Osteoblast (primary cell): ENCODE measurements at places on chromosomes 5 and 9. TPM values are rescaled to one million over a fixed set of nuclear protein-coding genes. Genes with fewer than 3 reads are reported as not detected.

GRCh38 chr5:137300411-137301240 lies 198.5 kb downstream of the SPOCK1 start:
- no peaks in the 10 kb centered on the region for H3K27me3 ChIP-seq
- peak overlapping the region; percentile 44 for H3K27ac ChIP-seq
- peak overlapping the region; percentile 25 for H3K4me3 ChIP-seq
- no peaks in the 10 kb centered on the region for H3K36me3 ChIP-seq
- peak; percentile 66 for DNase-seq

DNA sequence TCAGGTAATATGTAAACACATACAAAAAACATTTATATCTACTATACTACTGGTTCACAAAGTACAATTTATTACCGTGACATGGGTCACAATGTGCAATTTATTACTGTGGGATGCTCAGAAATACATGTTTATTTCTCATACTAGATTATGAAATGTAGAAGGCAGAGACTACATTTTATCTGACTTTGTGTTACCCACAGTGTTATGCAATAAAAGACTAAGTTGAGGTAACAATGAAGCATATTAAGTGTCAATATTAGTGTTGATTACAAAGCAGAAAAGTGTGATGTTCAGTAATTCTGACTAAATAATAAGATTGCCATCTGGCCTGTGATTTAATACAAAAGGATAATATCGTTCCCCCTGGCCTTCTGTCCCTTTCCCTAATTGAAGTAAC lies 42.4 kb downstream of the CPLANE1 start:
- no peak overlapping the region for H3K27ac ChIP-seq
- H3K4me1 ChIP-seq = no peaks in the 10 kb centered on the region
- no peak for DNase-seq
- no peaks in the 10 kb centered on the region for H3K27me3 ChIP-seq

DNA sequence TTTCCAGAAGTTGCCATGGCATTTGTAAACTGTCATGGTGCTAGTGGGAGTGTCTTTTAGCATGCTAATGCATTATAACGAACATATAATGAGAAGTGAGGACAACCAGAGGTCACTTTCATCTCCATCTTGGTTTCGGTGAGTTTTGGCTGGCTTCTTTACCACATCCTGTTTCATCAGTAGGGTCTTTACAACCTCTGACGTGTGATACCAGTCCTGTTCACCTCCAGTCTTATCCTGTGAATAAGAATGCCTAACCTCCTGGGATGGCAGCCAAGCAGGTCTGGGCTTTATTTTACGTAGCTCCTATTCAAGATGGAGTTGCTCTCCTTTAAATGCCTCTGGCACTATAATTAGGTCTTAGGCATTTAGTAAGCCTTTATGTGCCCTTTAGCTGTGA lies 20.4 kb upstream of the RFK start:
- no peak for DNase-seq
- peaks cover 16% of the 10 kb centered on the region for H3K4me1 ChIP-seq

DNA sequence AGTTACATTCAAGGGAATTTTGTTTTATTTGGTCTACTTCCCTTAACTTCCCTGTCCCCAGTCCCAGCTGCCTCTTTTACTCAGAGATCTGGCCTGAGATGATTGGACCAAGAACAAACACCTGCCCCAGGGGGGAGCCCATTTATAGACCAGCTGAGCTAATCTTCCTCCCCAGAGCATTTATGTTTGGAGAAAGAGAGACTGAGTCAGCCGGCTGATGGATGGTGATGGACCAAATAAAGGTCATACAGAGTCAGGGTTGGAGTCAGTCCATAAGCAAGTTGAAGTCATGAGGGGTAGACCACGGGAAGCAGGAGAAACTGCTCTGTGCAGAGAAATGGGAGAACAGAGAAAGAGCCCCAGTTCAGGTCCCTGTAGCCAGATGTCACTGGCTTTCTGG lies 77.7 kb downstream of the TMEM174 start:
- no peak for DNase-seq
- H3K4me1 ChIP-seq = no peaks in the 10 kb centered on the region
- H3K36me3 ChIP-seq = no peaks in the 10 kb centered on the region
- H3K4me3 ChIP-seq = no peak overlapping the region
- no peak overlapping the region for H3K27ac ChIP-seq

DNA sequence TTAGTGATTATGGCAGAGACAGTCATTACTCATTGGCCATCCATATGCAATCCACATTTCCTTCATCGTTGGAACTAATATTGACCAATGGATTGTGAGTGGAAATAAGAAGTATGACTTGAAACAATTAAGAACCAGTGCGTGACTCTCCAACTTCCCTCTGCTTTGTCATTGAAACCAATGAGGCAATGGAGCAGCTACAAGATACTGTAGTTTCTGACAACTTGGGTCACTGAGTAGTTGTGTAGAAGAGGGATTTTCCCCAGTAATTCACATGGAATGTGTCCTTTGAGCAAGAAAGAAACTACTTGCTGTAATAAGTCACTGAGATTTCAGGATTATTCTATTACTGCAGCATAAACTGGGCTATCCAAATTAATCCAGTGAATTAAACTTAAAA lies 785.3 kb upstream of the RIOK2 start:
- H3K4me3 ChIP-seq = no peak overlapping the region
- no peak for DNase-seq
- H3K4me1 ChIP-seq = no peaks in the 10 kb centered on the region
- H3K27ac ChIP-seq = no peak overlapping the region
- H3K36me3 ChIP-seq = no peaks in the 10 kb centered on the region

DNA sequence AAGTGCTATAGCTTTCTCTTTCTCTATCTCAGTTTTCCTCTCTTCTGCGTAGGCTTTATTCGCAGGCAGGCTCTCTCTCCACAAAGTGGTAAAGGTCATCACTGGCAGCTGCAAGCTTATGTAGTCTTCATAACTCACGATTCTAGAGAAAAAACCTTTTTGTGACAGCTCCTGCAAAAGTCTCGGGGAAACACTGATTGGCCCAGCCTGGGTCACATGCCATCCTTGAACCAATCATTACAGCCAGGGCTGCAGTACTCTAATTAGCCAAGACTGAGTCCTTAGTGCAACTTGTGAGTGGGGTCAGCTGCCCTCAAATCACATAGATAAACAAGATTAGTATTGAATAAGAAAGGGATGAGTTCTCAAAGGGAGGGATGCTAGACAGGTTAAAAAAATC lies 18.3 kb upstream of the FRMPD1 start:
- no peak overlapping the region for H3K4me3 ChIP-seq
- H3K27ac ChIP-seq = no peak overlapping the region
- H3K4me1 ChIP-seq = no peaks in the 10 kb centered on the region
- H3K27me3 ChIP-seq = peaks cover 7% of the 10 kb centered on the region

DNA sequence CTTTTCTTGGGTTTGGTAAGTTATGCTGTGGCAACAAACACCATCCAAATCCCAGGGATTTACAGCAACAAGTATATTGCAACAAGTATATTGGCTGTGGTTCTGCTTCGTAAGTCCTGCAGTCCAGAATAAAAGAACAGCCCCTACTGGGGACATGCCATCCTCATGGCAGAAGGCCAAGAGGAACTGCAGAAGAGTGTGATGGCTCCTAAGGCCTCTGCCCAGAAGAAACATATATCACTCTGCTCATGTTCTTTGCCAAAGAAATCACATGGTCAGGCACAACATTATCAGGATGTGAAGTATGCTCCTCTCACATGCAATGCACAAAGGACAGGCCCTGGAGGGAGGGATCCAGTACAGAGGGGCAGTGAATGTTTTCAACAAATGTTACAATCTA lies 159.6 kb upstream of the TAS2R1 start:
- no peaks in the 10 kb centered on the region for H3K4me1 ChIP-seq
- H3K4me3 ChIP-seq = no peak overlapping the region
- H3K27ac ChIP-seq = no peak overlapping the region
- no peak for DNase-seq
- no peaks in the 10 kb centered on the region for H3K36me3 ChIP-seq

GRCh38 chr5:160118349-160119141 lies 705 bp downstream of the PWWP2A start:
- H3K36me3 ChIP-seq = peaks cover 29% of the 10 kb centered on the region
- H3K27me3 ChIP-seq = no peaks in the 10 kb centered on the region

- H3K4me1 ChIP-seq = no peaks in the 10 kb centered on the region
- H3K36me3 ChIP-seq = no peaks in the 10 kb centered on the region
- H3K27ac ChIP-seq = no peak overlapping the region
- H3K4me3 ChIP-seq = no peak overlapping the region
- H3K27me3 ChIP-seq = peaks cover 12% of the 10 kb centered on the region
Observed at GRCh38 chr9:135078361-135078821, 9.1 kb upstream of the OLFM1 start.

- H3K27me3 ChIP-seq = no peaks in the 10 kb centered on the region
- peak overlapping the region; percentile 12 for H3K4me3 ChIP-seq
- peak overlapping the region; percentile 99 for H3K27ac ChIP-seq
- H3K36me3 ChIP-seq = no peaks in the 10 kb centered on the region
Observed at GRCh38 chr5:151696470-151697061, 9.9 kb upstream of the SPARC start.

- H3K27me3 ChIP-seq = no peaks in the 10 kb centered on the region
- H3K4me3 ChIP-seq = no peak overlapping the region
- DNase-seq = peak; percentile 26
- H3K27ac ChIP-seq = no peak overlapping the region
- peaks cover 11% of the 10 kb centered on the region for H3K4me1 ChIP-seq
- H3K36me3 ChIP-seq = no peaks in the 10 kb centered on the region
Observed at GRCh38 chr5:144177548-144177947, 6.9 kb downstream of the KCTD16 start.

DNA sequence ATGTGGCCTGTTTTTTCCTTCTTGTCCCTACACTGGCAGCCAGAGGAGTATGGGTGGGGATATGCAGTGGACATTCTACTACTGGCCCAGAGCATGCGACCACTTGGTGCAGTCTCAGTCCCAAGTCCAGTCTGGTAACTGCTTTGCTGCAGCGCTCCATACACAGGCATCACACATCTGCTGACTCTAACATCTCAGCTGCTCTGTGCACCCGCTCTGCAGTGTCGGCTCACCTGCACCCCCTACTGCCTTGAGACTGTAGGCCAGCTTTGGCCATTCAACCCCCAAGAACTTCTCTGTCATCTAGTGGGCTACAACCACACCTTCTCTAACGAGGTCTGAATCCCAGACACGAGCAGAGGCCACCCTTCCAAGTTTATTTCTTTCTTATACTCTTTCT lies 46.4 kb upstream of the SLCO6A1 start:
- H3K36me3 ChIP-seq = no peaks in the 10 kb centered on the region
- no peaks in the 10 kb centered on the region for H3K27me3 ChIP-seq
- peaks cover 8% of the 10 kb centered on the region for H3K4me1 ChIP-seq
- no peak overlapping the region for H3K27ac ChIP-seq
- peak; percentile 3 for DNase-seq

- no peak overlapping the region for H3K27ac ChIP-seq
- H3K4me3 ChIP-seq = no peak overlapping the region
- peaks cover 10% of the 10 kb centered on the region for H3K4me1 ChIP-seq
Observed at GRCh38 chr9:89986190-89986589, 381.4 kb downstream of the GADD45G start.

DNA sequence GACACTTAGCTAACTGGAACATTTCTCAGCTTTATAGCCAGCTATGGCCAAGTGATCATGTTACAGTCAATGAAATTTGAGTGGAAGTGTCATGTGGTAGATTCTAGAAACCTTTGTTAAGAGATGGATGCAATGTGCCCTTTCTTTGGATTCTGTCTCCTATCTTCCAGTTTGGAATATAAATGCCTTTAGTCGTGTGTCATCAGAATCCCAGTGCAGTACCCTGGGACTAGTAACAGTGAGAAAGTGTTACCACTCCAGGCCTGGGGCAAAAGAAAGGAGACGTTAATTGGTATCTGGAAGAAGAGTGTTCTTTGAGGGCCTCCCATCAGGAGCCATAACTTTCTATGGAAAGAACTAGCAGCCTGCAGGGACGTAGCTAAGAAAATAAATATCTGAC lies 149.6 kb downstream of the SNX18 start:
- no peak overlapping the region for H3K4me3 ChIP-seq
- H3K27ac ChIP-seq = no peak overlapping the region
- peaks cover 52% of the 10 kb centered on the region for H3K4me1 ChIP-seq
- no peak for DNase-seq

DNA sequence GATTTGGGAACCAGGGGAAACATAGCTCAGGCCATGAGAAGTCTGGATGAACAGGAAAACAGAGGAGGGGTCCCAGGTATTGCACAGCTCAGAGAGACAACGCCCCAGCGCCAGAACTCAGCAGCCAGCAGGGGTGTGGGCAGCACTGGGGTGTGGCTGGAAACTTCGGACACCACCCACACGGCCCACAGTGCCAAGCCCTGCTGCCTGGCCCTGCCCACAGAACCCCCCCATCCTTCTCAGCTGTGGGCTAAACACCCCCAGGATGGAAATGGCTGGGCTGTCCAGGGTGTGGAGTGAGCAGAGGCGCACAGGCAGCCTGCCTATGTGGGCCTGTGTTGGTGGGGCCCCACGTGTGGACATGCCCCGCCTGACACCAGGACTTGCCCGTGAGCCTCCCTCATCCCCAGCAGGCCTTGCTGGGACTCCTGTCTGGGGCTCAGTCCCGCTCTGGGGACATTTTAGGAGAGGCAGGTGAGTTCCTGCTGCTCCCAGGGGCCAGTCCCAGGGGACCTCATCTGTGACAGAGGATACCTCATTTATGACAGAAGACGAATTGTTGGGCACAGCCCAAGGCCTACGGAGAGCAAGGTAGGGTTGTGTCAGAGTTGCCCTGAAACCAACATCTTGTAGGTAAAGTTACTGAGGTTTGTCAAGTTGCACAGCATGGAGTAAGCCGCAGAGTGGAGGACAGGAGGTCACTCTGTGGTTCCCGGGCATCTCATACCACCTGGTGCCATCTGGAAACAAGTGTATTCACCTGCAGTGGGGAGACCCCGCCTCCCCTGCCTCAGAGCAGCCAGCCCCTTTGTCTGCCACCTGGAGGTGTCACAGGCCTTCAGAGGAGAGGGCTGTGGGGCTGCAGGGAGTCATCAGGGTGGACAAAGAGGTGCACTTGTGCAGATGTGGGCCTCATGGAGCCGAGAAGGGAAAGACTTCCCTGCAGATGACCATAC lies 183.2 kb downstream of the AUH start:
- peaks cover 8% of the 10 kb centered on the region for H3K4me1 ChIP-seq
- H3K36me3 ChIP-seq = no peaks in the 10 kb centered on the region
- no peaks in the 10 kb centered on the region for H3K27me3 ChIP-seq
- no peak overlapping the region for H3K4me3 ChIP-seq
- peak overlapping the region; percentile 48 for H3K27ac ChIP-seq

- H3K4me1 ChIP-seq = peaks cover 9% of the 10 kb centered on the region
- H3K27ac ChIP-seq = no peak overlapping the region
- no peaks in the 10 kb centered on the region for H3K27me3 ChIP-seq
Observed at GRCh38 chr9:126494746-126495145, 119.0 kb upstream of the LMX1B start.

The GMCL2 gene
- total RNA-seq = not detected in 2 replicates

The CDK9 gene
- 54.8 and 56.1 TPM in 2 replicates for total RNA-seq

The SPAAR gene
- 0.29 and 0.72 TPM in 2 replicates for total RNA-seq

The CDO1 gene
- 8.0 and 8.3 TPM in 2 replicates for total RNA-seq

The SPINK13 gene
- total RNA-seq = not detected in 2 replicates

The BNIP1 gene
- 14.4 and 14.5 TPM in 2 replicates for total RNA-seq

The AP3S1 gene
- total RNA-seq = 109 and 131 TPM in 2 replicates

The IFNA7 gene
- total RNA-seq = not detected in 2 replicates

The WDR38 gene
- not detected in 2 replicates for total RNA-seq

The ZNF454 gene
- 2.5 and 3.8 TPM in 2 replicates for total RNA-seq

The FREM1 gene
- total RNA-seq = under 0.01 and 0.72 TPM in 2 replicates
